ENCODE measurements at places on chromosomes 4 and X.
A peak's percentile ranks its signal among the peaks of the same experiment; 100 is the strongest.

DNA sequence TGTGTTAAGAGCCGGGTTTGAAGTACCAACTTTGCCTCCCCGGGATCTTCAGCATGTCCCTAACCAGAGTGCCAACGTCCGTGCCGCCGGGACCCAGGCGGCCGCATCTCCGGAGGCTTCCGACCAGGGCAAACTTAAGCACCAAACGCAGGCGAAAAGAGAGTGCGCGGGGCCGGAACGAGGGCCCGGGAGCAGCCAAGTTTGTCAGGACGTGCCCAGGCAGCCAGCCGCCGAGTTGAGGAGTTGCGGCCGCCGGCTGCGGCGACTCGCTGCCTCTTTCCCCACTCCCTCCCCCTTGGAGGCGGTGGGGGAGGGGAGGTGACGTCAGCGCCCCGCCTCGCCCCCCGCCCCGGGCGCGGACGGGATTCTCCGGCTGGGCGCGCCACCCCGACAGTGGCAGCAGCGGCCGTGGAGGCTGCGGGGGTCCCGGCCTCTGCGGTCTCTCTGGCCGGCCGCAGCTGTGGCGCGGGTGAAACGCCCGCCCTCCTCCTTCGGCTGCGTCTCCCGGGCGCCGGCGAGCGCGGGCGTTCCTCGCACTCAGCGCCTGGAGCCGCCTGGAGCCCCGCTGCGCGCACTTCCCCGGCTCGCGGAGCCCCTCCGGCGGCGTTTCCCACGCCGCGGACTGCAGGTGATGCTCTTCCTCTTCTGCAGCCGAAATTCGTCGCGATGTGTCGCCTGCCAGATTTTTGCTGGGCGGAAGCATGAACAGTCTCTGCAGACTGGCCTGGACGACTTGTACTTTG is 2.9 kb upstream of the FAT1 start:
- DNase-seq = peak; percentile 83

- DNase-seq = peak; percentile 0
Measured at GRCh38 chr4:161320377-161320776, 843.4 kb downstream of the FSTL5 start.

- peak; percentile 51 for DNase-seq
Measured at GRCh38 chr4:165502916-165503907, 124.4 kb downstream of the CPE start.

- peak; percentile 43 for DNase-seq
Measured at GRCh38 chr4:23889814-23890341, at the start of gene PPARGC1A. Gene PPARGC1A (minus strand): TSS chr4:23890047. CDS start chr4:23889957, 90 bp downstream.

- no peak for DNase-seq
Measured at GRCh38 chr4:21946858-21947257, 1.7 kb downstream of the KCNIP4 start.

DNA sequence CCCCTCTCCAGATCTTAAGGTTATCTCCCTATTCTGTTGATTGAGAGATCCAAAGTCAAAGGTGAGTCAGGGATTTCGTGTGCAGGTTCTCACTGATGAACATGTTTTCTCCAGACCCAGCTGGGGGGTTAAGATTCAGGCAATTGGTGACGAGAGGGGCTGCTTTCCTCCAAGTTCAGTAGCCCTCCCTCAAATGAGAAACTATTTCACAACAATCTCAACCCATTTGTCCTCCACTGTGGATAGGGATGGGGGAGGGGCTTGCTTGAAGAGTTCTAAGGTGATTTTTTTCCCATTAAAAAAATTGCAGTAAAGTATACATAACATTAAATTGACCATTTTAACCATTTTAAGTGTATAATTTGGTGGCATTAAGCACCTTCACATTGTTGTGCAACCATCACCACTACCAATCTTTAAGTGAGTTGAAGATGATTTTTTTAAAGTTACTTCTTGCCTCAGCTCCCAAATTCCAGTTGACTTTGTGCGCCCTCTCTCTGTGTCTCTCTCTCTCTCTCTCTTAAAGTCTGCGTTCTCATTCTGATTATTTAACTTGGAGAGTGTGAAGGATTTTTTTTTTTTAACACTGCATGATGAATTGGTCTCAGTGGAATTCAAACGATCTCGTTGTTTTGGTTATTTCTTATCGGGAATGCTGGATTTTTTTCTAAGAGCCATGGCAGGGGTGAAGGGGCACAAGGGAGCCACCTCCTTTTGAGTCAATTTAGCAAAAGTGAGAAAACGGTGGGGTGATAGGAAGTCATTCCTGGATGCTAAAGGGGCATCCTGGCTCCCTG is 175.9 kb downstream of the SHROOM3 start:
- DNase-seq = peak; percentile 52

DNA sequence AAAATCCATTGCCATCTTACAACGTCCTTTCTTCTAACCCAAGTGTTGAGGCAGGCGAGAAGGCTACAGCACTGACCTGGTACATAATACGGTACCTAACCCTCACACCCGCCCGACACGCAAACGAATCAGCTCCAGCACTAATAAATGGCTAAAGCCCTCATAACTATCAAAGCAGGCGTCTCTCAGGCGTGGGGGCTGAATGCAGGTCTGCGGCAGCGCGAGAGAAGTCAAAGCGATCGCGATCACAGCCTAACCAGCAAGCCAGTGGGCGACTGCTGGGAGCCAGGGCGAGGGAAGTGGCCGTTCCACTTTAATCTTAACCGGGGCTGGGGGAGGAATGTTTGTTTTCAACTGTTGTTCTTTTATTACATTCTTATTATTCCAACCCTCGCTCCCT is 1.5 kb downstream of the CDX4 start:
- no peak for DNase-seq

DNA sequence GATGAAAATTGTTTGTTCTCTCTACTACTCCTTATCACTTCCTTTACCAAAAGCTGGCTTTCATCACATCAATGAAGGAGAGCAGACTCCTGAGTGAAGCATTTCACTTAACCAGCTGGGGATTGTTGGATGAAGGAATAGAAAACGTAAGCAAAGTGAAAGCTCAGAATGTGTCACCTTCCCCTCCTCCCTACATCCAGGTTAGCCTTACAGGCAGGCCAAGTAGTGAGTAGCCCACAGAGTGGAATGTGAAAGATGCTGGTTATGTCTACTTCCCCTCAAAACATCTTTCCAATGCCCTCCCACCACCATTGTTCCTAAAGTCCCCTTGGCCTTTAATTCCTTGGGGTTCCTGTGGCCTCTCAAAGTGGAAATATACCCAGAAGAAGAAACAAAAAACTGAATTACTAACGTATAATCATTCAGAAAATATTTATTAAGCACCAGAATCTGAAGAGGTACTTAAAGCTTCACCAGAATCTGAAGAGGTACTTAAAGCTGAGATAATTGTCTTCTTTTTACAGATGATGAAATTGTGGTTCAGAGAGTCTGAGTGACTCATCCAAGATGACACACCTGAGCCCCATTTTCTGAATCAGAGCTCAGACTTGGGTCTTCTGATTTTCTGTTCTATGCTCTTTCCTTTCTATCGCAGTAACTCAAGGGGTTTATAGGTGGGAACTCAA is 6.5 kb downstream of the P2RY4 start:
- no peak for DNase-seq

- no peak for DNase-seq
Measured at GRCh38 chrX:68533656-68534055, 34.8 kb downstream of the YIPF6 start.

GRCh38 chr4:42302348-42302747 is 94.9 kb upstream of the SHISA3 start:
- peak; percentile 8 for DNase-seq

DNA sequence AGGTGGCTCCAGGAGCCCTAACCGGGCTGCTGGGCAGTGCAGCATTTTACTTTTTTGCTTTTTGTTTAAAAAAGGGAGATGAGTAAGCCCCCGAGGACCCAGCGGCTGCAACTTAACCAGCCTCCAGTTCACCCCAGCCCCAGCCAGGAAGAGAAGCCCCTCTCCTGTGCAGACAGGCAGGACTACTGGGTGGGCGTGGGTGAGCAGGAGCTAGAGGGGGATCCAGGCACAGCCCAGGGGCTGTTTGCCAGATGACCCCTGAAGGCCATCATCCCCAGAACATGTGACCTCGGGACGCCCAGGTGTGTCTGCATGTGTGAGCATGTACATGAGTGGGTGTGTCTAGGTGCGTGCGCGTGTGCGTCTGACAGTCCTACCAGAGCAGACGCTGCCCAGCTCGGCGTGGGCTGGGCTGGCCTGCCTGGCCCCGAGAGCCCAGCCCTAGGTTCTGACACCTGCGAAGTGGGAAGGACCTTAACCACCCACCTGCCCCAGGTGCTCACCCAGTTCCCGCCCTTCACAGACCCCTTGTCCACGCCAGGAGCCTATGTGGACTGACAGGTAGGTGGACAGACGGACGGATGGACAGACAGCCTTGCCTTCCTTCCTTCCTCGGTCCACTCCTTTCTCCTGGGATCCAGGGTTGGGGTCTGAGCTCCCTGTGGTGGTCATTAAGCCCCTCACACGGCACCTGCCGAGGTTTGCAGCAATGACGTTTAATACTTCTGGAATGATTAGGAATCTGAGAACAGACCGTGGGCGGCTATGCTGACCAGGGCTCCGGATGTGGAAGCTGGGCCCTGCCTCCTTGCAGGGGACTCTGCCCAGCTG is 7.8 kb upstream of the HAUS3 start:
- DNase-seq = no peak

GRCh38 chrX:8048466-8048865 is 121.3 kb upstream of the PNPLA4 start:
- DNase-seq = no peak

Measured in fibroblast of villous mesenchyme (primary cell).